NCI-H2171 (cell line): ENCODE measurements at places on chromosomes 13 and 19.

DNA sequence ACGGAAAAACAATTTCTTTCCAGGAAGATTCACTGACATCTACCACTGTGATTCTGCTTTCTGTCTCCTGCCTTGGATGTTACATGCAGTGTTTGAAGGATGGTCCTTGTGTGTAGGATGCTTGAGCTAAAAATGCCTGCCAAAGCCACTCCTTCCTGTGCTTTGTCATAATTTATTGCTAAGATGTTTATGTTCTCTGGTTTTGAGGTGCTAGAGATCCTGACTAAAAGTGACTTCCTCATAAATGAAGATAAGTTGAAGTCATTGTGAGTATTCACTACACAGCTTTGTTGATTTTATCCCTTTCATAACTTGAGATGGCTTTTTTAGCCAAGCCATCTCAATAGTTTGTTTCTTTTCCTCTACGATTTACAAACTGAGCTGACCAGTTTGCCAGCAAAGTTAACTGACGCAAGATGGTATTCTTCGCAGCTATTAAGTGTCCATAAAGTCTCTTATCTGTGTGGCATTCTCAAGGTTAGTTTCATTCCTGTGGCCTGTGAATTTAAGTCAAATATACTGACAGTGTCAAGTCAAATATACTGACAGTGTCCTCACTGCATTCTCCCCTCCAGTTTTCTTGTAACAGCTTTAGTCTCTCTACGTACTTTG, 15.7 kb upstream of the FBXL3 start:
- no peak for DNase-seq

- DNase-seq, result no peak
Observed at GRCh38 chr19:14107581-14108461, 9.7 kb downstream of the PRKACA start.

- no peak for DNase-seq
Observed at GRCh38 chr13:24076636-24077035, 83.9 kb upstream of the SPATA13 start.

GRCh38 chr19:7595466-7596133, at the start of gene CAMSAP3:
CAMSAP3 (plus strand) TSS chr19:7595863; CDS start chr19:7596003, 140 bp downstream.
- peak; percentile 86 for DNase-seq

- DNase-seq, result no peak
Observed at GRCh38 chr13:38418286-38418685, 68.6 kb downstream of the UFM1 start.

- no peak for DNase-seq
Observed at GRCh38 chr13:41859565-41859964, 101.3 kb downstream of the VWA8 start.

- DNase-seq, result no peak
Observed at GRCh38 chr19:10141973-10142372, 22.3 kb upstream of the EIF3G start.

DNA sequence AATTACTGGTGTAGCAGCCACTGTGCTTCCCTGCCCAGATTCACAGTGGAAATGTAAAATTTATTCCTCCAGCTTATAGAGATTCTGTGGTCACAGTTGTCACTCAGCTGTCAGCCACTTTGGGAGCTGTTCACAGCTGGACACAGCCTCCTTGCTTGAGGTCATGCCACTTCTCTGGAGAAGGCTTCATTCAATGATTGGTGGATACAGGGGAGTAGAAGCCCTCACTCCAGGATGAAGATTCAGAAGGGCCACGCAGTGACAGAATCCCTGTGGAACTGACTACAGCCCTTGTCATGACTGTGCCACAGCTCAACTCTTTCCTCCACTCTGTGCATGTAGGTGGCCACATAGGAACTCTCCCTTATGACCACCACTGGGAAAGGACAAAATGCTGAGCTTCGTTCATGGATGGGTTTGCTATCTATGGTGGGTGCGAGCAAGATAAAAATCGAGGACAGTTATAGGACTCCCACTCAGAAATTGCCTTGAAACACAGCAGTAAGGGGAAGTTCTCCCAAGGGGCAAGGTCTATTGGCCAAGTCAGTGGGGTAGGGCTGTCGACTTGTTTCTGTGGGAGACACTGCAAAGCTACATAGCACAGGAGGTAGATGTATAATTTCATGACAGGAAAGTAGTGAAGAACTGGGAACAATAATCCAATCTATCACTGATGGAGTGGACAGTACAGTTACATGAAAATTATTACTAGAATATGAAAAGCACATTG, 98.7 kb downstream of the CCNA1 start:
- DNase-seq, result no peak

DNA sequence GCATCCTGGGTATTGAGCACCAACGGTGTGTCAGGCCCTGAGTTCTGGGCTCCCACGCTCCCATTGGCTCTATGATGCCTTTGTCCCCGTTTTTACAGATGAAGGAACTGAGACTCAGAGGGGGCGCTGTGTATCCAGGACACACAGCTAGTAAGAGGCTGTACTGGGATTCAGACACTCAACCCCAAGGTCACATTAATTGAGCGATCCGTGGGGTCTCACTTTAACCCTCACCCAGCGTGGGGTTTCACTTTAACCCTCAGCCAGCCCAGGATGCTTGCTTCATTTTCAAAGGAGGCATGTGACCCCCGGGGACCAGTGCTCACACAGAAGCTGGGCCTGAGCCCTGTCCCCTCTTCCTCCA, 42.6 kb downstream of the CYP4F22 start:
- DNase-seq, result no peak

DNA sequence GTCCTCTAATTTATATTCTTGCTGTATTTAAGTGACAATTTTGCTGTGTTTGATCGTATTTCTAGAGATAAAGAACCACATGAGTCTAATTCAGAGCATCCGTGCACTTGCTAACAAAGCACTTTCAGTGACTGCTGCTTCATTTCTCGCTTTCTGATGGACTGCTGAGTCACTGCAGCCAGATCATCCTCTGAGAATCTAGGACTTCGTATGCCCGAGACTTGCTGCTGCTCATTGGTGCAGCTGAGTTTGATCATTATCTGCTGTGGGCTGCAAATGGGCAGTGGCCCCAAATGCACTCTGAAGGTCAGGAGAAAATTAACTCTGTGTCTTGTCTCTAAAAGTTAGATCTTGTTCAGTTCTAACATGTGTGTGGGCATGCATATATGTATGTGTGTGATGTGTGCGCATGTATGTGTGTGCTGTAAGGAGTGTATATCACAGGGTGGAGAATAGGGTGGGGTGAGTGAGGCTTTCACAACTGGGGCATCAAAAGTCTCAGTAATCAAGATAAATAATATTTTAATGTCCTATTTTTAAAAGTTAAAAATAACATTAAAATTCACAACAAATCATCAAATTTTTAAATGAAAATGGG, 342.6 kb downstream of the MTUS2 start:
- DNase-seq, result no peak

- DNase-seq, result no peak
Observed at GRCh38 chr13:63625869-63626268, 2210.2 kb upstream of the PCDH20 start.

GRCh38 chr19:35254341-35255297, 5.8 kb downstream of the LSR start:
- no peak for DNase-seq

GRCh38 chr13:43304449-43304848, 281.1 kb downstream of the DNAJC15 start:
- DNase-seq, result no peak

- peak; percentile 12 for DNase-seq
Observed at GRCh38 chr13:97018029-97018819, 23.9 kb upstream of the OXGR1 start.

GRCh38 chr13:32136716-32137115, 105.1 kb downstream of the FRY start:
- DNase-seq, result no peak

GRCh38 chr19:40716031-40716481, 630 bp downstream of the COQ8B start:
- peak; percentile 40 for DNase-seq

GRCh38 chr13:46192412-46192811, 10.4 kb upstream of the LCP1 start:
- no peak for DNase-seq

DNA sequence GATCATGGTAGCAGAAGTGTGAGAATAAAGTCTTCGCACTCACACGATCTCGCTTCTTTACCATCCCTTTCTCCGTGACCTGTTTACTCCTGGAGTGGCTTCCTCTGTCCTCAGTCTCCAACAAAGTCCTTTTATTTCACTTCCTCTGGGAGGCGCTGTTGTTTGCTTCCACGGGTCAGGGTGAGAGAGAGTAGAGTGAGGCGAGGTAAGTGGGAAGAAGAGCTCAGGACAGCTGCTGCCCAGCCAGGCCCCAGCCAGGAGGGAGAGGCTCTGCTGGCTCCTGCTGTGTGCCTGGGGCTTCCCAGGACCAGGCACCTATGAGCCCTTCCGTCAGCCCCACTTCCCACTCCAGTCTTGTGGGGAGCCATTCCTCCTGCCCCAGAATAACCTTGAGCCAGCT, 242.1 kb downstream of the FGF9 start:
- DNase-seq, result no peak

- no peak for DNase-seq
Observed at GRCh38 chr19:44745341-44745831, 3.1 kb upstream of the BCL3 start.

DNA sequence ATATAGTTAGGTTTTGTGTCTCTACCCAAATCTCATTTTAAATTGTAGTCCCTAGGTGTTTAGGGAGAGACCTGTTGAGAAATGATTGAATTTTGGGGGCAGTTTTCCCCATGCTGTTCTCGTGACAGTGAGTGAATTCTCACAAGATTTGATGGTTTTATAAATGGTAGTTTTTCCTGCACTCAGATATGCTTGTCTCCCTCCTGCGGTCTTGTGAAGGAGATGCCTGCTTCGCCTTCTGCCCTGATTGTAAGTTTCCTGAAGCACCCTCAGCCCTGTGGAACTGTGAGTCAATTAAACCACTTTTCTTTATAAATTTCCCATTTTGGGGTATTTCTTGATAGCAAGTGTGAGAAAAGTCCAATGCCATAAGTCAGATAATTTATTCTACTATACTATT, 1977.5 kb upstream of the PCDH20 start:
- DNase-seq, result no peak

DNA sequence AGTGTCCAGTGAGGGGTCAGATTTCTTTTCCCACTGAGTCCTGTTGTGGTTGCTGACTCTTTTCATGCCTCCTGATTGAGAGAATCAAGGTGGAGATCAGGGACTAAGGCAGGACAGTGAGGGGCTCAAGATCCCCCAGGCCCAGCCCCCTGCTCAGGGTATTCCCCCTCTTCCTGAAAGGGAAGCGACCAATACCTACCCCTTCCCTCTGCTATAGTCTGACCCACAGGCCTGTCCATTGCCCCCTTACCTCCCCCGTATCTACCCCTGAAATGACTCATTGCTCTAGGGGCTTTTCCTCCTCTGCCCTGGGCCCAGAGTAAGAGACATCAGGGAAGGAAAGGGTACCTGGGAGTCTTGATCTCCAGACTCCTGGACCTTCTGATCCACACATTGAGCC, 1320.5 kb downstream of the UQCRFS1 start:
- no peak for DNase-seq

DNA sequence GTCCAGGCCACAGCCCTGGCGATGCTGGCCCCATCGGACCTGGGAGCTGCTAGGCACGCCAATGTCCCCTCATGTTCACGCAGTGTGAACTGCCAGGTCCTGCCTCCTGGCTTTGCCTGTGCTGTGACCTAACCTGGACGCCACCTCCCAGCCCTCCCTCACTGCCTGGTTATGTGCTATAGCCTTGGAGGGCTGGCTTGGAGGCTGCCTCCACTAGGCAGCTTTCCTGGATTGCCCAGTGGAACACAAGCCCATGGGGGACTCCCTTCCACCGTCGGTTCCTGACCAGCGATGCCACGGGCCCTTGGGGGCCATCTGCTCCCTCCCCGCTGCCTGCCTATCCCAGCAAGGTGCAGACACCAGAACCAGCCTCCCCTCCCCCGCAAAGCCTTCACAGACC, 15.2 kb upstream of the UQCR11 start:
- DNase-seq, result no peak
